ENCODE measurements at places on chromosomes 7 and 10.

DNA sequence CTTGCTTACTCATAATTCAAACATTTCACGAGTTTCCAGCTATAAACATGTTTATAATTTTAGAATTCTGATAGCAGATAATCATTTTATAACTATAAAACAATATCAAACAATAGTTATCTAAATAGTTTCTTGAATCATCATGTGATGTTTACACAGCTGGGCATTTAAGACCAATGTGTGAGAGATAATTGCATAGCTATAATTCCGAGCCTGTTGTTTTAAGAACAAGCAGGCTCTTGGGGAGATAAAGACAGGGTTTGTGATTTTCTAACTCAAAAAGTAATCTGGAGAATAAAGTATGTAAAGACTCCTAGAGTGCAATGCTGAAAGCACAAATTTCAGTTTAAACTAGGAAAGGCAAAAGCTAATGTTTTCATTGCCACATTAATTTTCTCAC lies 331.2 kb downstream of the LRRTM3 start:
- DNase-seq, result no peak

GRCh38 chr10:89142590-89142989 lies 64.5 kb downstream of the CH25H start:
- DNase-seq, result no peak

DNA sequence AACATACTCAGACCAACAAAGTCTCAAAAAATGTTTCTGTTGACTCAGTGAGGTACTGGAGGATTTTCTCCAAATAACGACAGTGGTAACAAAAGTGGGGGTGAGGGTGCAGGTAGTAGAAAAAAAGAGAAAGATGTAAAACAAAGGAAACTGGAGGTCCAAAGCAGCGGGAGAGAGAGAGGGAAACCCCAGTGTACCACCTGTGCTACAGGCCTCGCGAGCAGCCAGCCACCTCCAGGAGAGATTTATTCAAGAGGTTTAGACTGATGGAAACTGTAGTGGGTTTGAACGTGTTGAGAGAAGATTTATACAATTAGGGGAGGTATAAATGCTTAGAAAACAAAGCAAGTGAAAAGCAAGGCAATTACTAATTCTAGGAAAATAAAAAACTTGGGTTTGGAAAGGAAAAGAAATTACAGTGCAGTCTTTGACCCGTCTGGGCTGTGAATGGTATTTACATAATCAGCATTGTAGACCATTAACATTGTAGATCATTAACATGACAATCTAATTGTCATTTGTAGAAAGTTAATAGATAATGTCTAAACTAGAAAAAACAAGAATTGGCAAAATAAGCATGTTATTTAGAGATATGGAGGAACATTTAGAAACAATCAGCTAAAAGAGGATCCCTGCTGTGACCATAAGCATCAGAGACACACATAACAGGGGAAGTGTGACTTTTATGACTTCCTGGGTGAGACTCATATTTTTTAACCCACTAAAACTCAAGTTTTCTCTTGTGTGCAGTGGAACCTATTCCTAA lies 180.0 kb downstream of the RELN start:
- DNase-seq, result no peak

DNA sequence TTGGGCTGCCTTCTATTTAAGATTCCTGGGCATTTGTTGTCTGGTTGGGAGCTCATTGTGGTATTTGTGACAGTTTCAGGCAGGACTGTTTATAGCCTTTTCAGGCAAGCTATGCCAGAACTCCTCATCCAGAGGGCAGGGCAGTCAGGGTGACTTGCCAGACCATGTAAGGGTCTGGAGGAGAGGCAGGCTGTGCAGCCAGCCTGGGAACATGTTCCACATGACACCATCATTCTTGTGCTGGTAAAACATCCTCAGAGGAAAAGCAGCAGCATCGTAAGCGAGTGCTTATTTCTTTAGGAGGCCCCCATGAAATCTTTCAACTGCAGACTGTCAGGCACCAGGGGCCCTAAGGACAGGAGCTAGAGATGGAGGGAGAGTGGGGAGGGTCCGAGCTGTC lies 44.0 kb upstream of the SORBS1 start:
- DNase-seq, result no peak

- DNase-seq, result no peak
These were observed 345.0 kb downstream of the SEMA3D start for GRCh38 chr7:84841809-84842208.

GRCh38 chr10:58335306-58336005 lies 650 bp downstream of the UBE2D1 start:
- no peak for DNase-seq

DNA sequence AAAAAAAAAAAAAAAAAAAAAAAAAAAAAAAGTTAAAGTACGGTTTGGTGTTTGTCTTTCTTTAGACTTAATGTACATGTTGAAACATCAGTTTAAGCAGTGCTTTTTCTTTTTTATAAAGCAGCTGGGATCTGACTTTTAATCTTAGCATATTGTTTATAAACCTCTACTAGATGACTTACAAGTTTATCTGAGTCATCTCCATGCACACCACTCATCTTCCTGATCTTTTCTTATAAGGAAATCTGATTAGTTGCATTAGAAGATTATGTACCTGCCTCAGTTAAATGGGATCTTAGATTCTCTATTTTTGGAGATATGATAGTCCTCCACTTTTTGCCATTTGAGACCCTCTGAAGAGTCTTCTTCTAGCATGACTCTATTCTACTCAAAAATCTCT lies 391.9 kb upstream of the LRGUK start:
- no peak for DNase-seq

- DNase-seq, result no peak
These were observed 111.8 kb upstream of the GPR141 start for GRCh38 chr7:37571806-37572205.

DNA sequence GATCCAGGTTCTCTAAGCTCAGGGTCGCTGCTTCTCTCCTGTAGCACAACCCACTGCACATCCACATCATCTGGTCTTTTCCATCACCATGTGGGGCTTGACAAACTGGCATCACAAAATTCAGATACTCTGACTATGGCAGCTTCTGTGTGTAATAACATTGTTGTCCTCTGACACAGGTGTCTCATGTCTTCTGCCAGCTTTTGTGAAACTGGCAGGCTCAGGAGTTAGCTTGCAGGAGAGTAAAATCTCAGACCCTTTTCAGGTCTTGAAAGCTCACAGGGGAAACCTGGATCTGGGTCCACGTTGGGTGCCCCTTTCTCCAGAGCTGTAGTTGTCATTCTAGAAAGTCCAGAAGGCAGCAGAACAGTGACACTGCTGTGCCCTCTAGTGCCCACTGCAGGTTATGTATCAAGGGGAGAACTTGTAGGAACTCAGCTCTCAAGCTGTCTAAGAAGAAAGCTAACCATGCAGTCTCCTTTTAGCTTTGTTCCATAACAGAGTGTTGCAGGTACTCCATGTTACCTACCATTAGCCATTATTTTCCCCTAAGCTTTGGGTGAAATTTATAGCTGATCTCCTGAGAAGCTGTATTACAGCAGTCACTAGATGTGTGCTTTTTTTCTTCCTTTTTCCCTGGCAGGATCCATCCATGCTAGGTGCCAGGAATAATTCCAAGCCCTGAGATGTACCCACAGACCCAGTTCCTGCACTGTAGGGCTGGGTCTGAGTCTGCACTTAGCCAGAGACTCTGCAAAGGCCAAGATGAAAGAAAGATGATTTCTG lies 102.7 kb downstream of the ZNF248 start:
- DNase-seq, result no peak

- DNase-seq, result no peak
These were observed 86.5 kb upstream of the HPS1 start for GRCh38 chr10:98533241-98533640.

GRCh38 chr7:105473163-105473562 lies 48.9 kb downstream of the PUS7 start:
- DNase-seq, result no peak

- DNase-seq, result no peak
These were observed 66.5 kb upstream of the INPP5A start for GRCh38 chr10:132471125-132471451.

DNA sequence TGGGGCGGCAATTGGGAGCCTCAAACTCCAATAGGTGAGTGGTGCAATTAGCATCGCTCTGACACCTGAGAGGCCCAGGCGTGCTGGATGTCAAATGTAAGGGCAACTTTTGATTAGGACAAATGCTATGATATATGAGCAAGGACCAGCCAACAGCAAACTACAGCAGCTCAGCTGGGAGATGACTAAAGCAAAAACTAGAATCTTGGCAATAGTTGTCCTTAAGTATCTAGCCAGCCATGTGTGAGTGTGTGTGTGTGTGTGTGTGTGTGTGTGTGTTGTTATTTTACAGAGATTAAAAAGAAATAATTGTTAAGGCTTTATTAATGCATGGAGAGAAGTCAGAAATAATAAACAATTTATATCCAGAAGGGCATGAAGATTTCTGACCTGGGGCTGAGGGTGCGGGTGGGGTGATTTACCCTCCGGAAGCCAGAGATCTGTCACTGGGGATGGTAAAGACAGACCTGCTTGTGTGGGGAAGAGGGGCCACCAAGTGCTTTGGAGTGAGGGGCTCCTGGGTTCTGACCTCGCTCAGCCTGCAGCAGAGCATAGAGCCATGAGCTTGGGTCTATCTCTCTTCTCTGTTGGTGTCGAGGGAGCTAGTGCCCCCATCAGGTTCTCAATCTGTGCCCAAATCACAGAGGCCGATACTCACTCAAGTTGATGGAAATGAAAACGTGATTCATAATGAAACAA lies 77.3 kb downstream of the EMX2 start:
- no peak for DNase-seq

GRCh38 chr10:78980354-78980753 lies 88.4 kb upstream of the ZMIZ1 start:
- DNase-seq, result no peak

GRCh38 chr10:129621693-129622092 lies 154.7 kb downstream of the MGMT start:
- no peak for DNase-seq

- no peak for DNase-seq
These were observed 7.6 kb upstream of the TMEM236 start for GRCh38 chr10:17744341-17744861.

DNA sequence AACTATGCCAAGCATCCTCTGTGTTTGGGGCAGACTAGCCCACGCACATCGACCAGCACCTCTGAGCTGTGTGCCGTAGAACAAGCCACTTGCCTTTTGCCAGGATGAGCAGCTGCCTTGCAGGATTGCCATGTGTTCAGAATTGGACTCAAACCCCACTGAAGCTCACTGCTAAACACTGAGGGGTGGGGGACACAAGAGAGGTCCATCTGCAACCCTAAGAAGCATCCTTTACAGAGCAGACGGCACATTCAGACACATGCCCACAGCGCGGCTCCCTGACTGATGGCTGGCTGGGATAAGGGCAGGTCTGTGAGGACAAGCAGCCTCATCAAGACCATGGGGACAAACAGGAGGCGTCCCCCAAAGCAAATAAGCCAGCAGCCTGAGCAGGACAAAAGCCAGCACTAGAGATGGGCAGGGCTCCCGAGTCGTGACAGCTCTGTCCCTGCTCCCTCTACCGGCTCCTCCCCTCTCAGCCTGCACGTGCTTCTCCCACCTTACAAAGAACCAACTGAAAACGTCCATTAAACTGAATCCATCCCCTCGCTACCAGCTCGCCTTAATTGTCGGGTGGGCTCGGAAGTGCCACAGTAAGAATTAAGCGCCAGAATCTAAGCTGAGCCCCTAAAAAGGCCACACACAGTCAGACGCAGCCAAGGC lies 114.2 kb downstream of the PRKAG2 start:
- DNase-seq, result no peak

GRCh38 chr10:114683162-114683561 lies 25.1 kb upstream of the ABLIM1 start:
- DNase-seq, result no peak

GRCh38 chr10:48491392-48492139 lies 113.3 kb downstream of the ARHGAP22 start:
- no peak for DNase-seq

- no peak for DNase-seq
These were observed 695 bp downstream of the HSPA12A start for GRCh38 chr10:116741391-116742351.

- DNase-seq, result peak; percentile 85
These were observed 67.9 kb upstream of the PRKCQ start for GRCh38 chr10:6647811-6648526.

DNA sequence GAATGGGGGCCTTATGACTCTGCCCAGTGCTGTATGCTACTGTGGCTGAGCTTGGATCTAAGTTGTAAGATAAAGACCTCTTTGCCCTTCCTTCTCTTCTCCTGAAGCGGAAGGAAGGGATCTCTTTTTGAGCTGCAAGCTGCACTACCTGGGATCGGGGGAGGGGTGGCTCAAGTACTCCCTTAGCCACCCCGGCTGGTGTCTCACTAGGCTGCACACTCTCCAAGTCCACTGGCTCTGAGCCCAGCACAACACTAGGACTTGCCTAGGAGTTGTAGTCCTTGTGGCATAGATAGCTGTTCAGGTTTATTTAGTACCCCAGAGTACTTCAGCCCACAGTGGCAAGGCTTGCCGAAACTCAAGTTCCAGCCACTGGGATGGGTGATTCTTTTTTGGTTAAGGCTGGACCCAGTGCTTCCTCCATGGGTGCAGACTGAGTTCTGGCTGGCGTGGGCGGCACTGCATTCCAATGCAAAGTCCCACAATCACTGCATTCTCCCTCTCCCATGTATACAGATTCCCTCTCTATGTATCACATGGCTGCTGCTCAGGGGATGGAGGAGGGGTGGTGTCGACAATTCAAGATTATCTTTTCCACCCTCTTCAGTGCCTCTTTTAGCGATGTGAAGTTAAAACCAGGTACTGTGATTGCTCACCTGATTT lies 76.2 kb upstream of the SLC25A13 start:
- no peak for DNase-seq

DNA sequence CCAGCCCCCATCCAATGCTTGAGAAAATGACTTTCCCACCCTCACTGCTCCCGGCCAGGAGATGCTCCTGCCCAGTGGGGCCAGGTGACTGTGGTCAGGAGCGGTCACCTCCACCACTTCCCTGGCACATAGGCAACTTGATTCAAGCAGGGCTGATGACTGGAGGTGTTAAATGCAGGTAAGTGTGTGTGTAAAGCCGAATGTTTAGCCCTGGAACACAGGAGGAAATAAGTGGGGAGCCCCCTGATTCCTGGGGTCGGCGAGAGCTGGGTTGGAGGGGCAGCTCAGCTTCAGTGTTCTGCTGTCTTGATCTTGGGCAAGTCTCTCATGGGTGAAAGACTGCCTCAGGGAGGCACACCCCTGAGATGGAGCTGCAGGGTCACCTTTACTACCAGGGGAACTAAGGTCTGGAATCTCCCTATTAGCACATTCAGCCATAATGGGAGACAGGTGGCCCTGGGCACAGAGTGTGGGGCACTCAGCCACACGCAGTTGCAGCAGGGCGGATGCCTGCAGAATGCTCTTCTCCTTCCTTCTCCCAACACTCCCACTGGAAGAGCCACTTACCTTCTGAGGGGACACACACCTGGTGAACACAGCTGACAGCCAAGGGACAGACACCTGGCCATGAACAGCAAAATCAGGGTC lies 124.1 kb downstream of the PTPN20 start:
- no peak for DNase-seq

DNA sequence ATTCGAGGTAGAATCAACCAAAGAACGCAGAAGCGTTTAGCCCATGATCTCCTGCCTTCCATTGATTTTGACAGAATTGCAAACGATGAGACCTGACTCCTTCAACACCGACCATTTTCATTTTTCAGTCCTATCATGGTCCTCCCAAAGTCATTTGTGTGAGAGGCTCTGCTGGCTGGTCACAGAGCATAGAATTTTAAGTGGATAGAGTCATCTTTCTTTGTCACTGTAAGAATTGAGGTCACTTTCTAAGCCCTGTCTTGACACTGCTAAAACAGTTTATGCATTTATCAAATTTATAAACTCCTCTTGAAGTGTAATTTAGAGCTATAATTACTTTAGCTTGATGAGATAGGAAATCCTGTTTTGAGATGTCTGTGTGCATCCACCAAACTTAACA lies 72.0 kb downstream of the UBE3C start:
- no peak for DNase-seq

- no peak for DNase-seq
These were observed 15.9 kb downstream of the PTPRE start for GRCh38 chr10:127922675-127923366.
